Activated CD8-positive, alpha-beta T cell treated with anti-CD3 and anti-CD28 coated beads for 36 hours (primary cell): ENCODE measurements at places on chromosomes 1 and 21.

DNA sequence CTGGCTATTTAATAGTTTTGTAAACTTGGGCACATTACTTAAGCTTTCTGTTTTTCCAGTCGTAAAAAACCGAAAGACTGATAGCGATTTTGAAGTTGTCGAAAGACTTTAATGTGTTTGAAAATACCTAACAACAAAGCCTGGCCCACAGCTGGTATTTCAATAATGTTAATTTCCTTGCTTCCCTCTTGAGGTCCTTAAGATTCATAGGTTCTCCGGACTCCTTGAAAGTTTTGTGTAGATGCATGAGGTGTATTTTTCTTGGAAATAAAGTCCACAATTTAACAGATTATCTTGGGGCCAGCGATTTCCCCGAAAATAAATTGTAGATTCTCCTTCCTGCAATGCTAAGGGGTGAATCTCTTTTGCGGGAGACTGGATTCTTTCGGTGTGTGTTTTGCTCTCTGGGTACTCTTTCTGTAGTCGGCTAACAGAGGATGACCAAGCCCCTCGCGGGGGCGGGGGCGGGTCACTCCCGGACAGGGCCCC lies 735 bp upstream of the YTHDF2 start:
- no peaks in the 10 kb centered on the region for H3K27me3 ChIP-seq
- H3K4me3 ChIP-seq = peak overlapping the region; percentile 98
- peaks cover 30% of the 10 kb centered on the region for H3K4me1 ChIP-seq

DNA sequence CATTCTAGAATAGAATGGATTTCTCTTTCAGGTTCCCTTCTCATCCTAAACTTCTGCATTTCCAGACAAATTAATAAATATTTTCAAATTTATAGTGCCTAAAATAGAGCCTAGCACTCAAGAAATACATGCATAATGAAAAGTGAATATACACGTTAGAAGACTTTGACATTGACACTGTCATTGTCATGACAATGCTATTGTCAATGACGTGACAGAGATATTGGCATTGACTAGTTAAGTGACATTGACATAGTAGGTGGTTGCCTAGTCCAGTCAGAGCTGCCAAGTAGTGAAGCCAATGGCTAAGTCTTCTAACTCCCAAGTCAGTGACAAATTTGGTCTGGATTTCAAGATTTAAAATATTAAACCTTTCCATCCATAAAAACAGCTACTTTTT lies 410.5 kb downstream of the LMO4 start:
- no peaks in the 10 kb centered on the region for H3K36me3 ChIP-seq
- H3K27me3 ChIP-seq = peaks cover 5% of the 10 kb centered on the region
- no peak overlapping the region for H3K27ac ChIP-seq
- no peak for DNase-seq

- no peak for DNase-seq
- peaks cover 8% of the 10 kb centered on the region for H3K27me3 ChIP-seq
- no peak overlapping the region for H3K27ac ChIP-seq
- no peaks in the 10 kb centered on the region for H3K36me3 ChIP-seq
- no peaks in the 10 kb centered on the region for H3K4me1 ChIP-seq
- no peak overlapping the region for H3K4me3 ChIP-seq
Measured at GRCh38 chr1:168164771-168165170, 14.0 kb upstream of the TIPRL start.

- no peak for DNase-seq
- H3K27me3 ChIP-seq = peaks cover 16% of the 10 kb centered on the region
- H3K27ac ChIP-seq = no peak overlapping the region
- H3K4me3 ChIP-seq = no peak overlapping the region
- H3K4me1 ChIP-seq = no peaks in the 10 kb centered on the region
- H3K36me3 ChIP-seq = no peaks in the 10 kb centered on the region
Measured at GRCh38 chr1:162234571-162234970, 142.1 kb downstream of the SPATA46 start.

- peak overlapping the region; percentile 67 for H3K27ac ChIP-seq
- peaks cover 62% of the 10 kb centered on the region for H3K36me3 ChIP-seq
- no peaks in the 10 kb centered on the region for H3K27me3 ChIP-seq
- H3K4me1 ChIP-seq = peaks cover 48% of the 10 kb centered on the region
- DNase-seq = no peak
Measured at GRCh38 chr1:109218516-109218915, 4.8 kb downstream of the SARS1 start.

DNA sequence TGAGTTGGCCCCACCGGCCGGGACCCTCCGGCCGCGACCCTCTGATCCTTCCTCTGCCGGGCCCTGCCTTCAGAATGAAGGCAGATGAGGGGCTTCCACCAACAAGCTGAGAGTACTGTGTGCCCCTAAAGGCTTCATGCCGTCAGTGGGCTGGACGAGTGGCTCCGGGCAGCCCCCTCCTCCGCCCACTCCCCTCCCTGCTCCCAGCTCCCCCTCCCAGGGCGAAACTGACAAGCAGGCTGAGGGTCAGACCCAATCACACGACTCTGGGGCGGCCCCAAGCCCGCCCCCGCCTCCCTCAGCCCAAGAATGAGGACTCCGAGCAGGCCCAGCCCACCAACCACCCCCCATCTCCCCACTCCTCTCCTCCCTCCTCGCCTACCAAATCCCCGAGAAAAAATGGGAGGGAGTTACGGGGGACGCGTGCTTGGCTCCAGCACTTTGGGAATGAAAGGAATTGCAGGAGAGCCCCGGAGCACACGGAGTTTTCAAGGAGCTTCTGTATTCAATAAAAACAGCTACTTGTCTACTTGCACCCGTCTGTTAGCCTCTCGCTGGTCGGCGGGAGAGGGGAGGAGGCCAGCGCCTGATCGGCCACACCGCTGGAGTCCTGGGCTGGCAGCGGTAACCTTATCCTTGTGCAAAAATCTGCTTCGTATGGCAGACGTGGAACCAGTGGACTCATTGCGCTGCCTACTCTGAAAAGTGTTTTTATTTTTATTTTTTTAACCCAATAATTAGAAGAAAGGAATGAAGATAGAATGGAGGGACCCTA lies at the start of gene COL11A1:
COL11A1 (minus strand) TSS at position 147 of the 775 bp plus-strand sequence. CDS start 344 bp downstream, outside the sequence.
- DNase-seq = no peak
- no peak within 1 kb of the TSS for H3K4me3 ChIP-seq
- no peak within 1 kb of the TSS for H3K27ac ChIP-seq
- H3K36me3 ChIP-seq = no peaks in the 10 kb centered on the region
- peaks cover 17% of the 10 kb centered on the region for H3K27me3 ChIP-seq

GRCh38 chr21:33317145-33317544 lies 7.6 kb upstream of the IFNAR1 start:
- H3K27me3 ChIP-seq = peaks cover 2% of the 10 kb centered on the region
- no peak for DNase-seq
- H3K27ac ChIP-seq = no peak overlapping the region
- no peaks in the 10 kb centered on the region for H3K4me1 ChIP-seq
- no peak overlapping the region for H3K4me3 ChIP-seq

- DNase-seq = peak; percentile 25
- peaks cover 28% of the 10 kb centered on the region for H3K27me3 ChIP-seq
- no peak within 1 kb of the TSS for H3K4me3 ChIP-seq
- no peak within 1 kb of the TSS for H3K27ac ChIP-seq
- H3K4me1 ChIP-seq = no peaks in the 10 kb centered on the region
- H3K36me3 ChIP-seq = no peaks in the 10 kb centered on the region
Measured at GRCh38 chr1:36083635-36084496, at the start of gene TEKT2. Gene TEKT2 (plus strand): TSS chr1:36084094. CDS start chr1:36084922, 828 bp downstream.

- peaks cover 63% of the 10 kb centered on the region for H3K4me1 ChIP-seq
- peaks cover 38% of the 10 kb centered on the region for H3K36me3 ChIP-seq
- H3K27ac ChIP-seq = peak overlapping the region; percentile 74
Measured at GRCh38 chr21:31335957-31336738, 7.9 kb downstream of the TIAM1 start.

DNA sequence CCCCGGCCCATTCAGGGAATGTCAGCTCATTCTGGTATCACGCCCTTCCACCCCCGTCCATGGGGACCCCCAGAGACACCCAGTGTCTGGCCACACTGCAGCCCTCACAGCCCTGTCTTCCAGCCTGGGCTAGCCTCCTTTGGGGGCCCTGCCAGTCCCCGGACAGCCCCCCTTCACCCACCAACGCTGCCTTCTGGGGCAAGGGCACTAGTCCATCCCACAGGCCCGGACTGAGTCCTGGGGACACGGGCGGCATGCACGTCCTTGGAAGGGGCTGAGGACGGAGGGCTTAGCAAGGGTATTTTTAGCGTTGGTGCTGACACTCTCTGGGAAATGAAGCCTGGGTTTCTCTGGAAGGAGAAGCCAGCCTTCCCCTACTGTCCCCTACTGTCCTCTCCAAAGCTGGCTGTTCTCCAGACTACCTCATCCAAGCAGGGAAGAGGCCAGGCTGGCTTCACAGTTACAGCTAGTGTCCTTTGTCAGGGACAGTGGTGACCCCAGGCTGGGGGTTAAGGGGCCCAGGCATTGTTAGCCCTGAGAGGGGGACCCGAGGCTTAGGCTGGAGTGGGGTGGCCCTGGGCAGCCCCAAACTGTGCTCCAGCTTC lies 39.5 kb downstream of the COQ8A start:
- H3K4me1 ChIP-seq = no peaks in the 10 kb centered on the region
- peaks cover 4% of the 10 kb centered on the region for H3K36me3 ChIP-seq
- no peak overlapping the region for H3K27ac ChIP-seq
- no peak for DNase-seq

DNA sequence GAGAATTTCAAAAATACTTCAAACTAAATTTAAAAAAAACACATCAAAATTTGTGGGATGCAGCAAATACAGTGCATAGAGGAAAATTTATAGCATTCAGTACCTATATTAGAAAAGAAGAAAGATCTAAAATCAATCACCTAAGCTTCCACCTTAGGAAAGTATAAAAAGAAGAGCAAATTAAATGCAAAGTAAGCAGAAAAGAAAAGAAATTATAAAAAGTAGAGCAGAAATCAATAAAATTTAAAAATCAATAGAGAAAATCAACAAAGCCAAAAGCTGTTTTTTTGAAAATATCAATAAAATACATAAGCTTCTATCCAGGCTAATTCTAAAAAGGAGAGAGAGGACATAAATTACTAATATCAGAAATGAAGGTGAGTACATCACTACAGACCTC lies 255.4 kb downstream of the KCNH1 start:
- H3K4me1 ChIP-seq = no peaks in the 10 kb centered on the region
- H3K4me3 ChIP-seq = no peak overlapping the region
- H3K27ac ChIP-seq = no peak overlapping the region
- H3K27me3 ChIP-seq = peaks cover 10% of the 10 kb centered on the region
- DNase-seq = no peak

- H3K27ac ChIP-seq = no peak overlapping the region
- H3K36me3 ChIP-seq = no peaks in the 10 kb centered on the region
- no peak overlapping the region for H3K4me3 ChIP-seq
- H3K4me1 ChIP-seq = no peaks in the 10 kb centered on the region
Measured at GRCh38 chr1:101497881-101498559, 261.2 kb downstream of the S1PR1 start.

DNA sequence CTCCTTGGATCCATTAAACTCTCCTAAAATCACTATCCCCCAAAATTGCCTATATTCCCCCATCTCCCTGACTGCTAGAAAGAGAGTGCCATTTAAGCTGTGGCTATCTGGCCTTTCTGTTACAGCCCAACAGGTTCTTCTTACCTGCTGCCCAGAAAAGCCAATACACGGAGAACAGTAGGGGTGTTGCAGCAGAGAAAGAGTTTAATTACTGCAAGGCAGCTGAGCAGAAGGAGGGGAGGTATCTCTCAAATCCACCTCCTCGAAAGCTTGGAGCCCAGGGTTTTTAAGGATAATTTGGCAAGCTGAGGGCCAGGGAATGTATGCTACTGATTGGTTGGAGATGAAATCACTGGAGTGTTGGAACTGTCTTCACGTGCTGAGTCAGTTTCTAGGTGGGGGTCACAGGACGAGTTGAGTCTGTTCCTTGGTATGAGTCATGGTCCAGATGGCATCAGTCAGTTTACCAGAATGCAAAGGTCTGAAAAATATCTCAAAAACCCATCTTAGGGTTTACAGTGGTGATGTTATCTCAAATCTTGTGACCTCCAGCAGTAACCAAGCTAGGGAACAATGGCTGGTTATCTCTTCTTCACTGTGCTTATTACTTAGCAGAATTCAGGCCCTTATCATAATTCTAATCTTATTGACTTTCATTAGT lies 89.8 kb downstream of the SMYD3 start:
- peaks cover 13% of the 10 kb centered on the region for H3K4me1 ChIP-seq
- H3K27ac ChIP-seq = no peak overlapping the region
- H3K36me3 ChIP-seq = peaks cover 32% of the 10 kb centered on the region
- H3K27me3 ChIP-seq = no peaks in the 10 kb centered on the region

GRCh38 chr21:42299324-42300044 lies 15.7 kb downstream of the TFF3 start:
- H3K27ac ChIP-seq = no peak overlapping the region
- peak; percentile 52 for DNase-seq
- no peaks in the 10 kb centered on the region for H3K36me3 ChIP-seq
- H3K4me1 ChIP-seq = peaks cover 14% of the 10 kb centered on the region

- peaks cover 5% of the 10 kb centered on the region for H3K4me1 ChIP-seq
- no peaks in the 10 kb centered on the region for H3K27me3 ChIP-seq
- peaks cover 42% of the 10 kb centered on the region for H3K36me3 ChIP-seq
Measured at GRCh38 chr1:161792740-161793139, 26.6 kb downstream of the ATF6 start.

DNA sequence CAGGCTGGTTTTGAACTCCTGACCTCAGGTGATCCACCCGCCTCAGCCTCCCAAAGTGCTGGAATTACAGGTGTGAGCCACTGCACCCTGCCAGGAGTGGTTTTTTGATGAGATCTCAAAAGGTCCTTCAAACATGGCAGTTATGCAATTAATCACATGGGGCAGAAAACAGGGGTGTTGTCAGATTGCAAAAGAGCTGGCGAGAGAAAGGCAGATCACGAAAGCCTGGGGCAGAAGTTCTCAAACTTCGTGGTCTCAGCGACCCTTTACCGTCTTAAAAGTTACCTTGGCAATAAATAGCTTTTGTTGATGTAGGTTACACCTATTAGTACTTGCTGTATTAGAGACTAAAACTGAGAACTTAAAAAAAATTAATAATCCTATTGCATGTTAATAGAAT lies 16.1 kb downstream of the CNR2 start:
- peaks cover 17% of the 10 kb centered on the region for H3K4me1 ChIP-seq
- no peak overlapping the region for H3K27ac ChIP-seq
- no peak overlapping the region for H3K4me3 ChIP-seq

GRCh38 chr1:65846866-65847265 lies 54.2 kb downstream of the PDE4B start:
- H3K27ac ChIP-seq = no peak overlapping the region
- H3K4me3 ChIP-seq = no peak overlapping the region
- H3K27me3 ChIP-seq = peaks cover 1% of the 10 kb centered on the region
- H3K36me3 ChIP-seq = no peaks in the 10 kb centered on the region
- no peak for DNase-seq

DNA sequence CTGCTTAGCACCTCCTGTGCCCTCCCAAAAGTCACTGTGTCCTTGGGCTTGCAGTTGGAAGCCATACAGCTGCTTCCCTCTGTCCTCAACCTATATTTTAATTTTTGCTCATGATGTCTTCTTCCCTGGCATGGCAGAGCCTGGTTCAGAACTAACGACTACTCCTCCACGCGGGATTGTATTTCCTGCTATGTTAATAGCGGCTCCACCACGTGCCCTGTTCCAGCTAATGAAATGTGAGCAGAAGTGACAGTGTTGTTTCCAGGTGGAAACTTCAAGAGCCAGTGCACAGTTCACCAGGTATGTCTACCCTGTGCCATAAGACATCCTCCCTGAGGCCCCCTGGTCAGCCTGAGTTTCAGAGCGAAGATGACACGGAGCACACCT lies 52.1 kb downstream of the DHRS3 start:
- peaks cover 65% of the 10 kb centered on the region for H3K36me3 ChIP-seq
- no peak overlapping the region for H3K4me3 ChIP-seq
- H3K27ac ChIP-seq = no peak overlapping the region
- H3K27me3 ChIP-seq = no peaks in the 10 kb centered on the region
- no peaks in the 10 kb centered on the region for H3K4me1 ChIP-seq
- DNase-seq = no peak

- H3K4me1 ChIP-seq = no peaks in the 10 kb centered on the region
- H3K27me3 ChIP-seq = no peaks in the 10 kb centered on the region
- no peaks in the 10 kb centered on the region for H3K36me3 ChIP-seq
- H3K4me3 ChIP-seq = no peak overlapping the region
- no peak overlapping the region for H3K27ac ChIP-seq
- DNase-seq = no peak
Measured at GRCh38 chr1:4668743-4669700, 14.6 kb downstream of the AJAP1 start.
